Activated CD8-positive, alpha-beta memory T cell treated with anti-CD3 and anti-CD28 coated beads for 1 hour (primary cell): ENCODE measurements at places on chromosomes 7 and 10.
A peak's percentile ranks its signal among the peaks of the same experiment; 100 is the strongest.

DNA sequence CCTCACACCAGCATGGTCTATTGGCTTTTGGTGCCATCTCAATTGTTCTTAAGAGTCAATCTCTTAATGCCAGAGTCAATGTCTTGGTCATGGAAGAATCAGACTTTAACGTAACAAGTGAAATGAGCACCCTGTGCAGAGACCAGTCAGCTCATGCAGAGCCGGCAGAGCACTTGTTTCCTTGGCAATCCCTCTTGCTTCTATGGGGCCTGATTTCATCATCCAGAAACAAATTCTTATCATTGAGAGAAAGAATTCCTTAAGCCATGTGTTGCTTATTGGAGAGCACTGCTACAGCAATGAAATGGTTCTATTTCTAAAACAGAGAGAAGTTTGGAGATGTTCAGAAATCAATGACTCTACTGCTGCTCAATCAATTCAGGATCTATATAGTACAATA is 212.8 kb downstream of the IPMK start:
- DNase-seq = no peak

- no peak for DNase-seq
Measured at GRCh38 chr10:96890172-96890513, 58.0 kb downstream of the LCOR start.

DNA sequence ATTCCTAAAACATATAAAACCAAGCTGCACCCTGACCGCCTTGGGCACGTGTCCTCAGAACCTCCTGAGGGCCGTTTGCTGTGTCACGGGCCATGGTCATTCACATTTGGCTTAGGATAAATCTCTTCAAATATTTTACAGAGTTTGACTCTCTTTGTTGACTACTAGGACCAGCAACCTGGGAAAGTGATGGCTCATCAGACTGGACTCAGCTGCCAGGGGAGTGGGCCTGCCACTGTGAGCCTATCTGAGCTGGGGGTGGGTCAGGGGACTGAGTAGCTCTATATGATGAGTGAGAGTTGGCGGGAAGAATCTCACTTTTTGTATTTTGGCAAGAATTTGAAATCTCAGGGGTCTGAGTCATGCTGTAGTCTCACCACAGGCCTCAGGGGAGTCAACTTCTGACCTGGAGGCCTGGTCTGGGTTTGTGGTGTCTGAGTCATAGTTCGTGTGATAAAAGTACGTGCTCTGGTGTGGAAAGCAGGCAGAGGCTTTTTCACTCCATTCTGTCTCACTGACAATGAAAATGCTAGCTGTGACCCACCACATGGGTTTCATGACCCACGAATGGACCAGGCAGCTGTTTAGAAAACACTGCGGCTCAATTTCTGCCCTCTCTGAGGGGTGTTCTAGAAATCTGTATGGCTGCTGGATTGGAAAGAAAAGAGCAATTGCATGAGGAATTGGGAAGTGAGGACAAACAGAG is 4.2 kb upstream of the UPP1 start:
- peak; percentile 39 for DNase-seq

GRCh38 chr7:150322114-150322832 is 882 bp upstream of the LRRC61 start:
- DNase-seq = peak; percentile 27

GRCh38 chr7:577741-578370 is 58.2 kb upstream of the PDGFA start:
- no peak for DNase-seq

DNA sequence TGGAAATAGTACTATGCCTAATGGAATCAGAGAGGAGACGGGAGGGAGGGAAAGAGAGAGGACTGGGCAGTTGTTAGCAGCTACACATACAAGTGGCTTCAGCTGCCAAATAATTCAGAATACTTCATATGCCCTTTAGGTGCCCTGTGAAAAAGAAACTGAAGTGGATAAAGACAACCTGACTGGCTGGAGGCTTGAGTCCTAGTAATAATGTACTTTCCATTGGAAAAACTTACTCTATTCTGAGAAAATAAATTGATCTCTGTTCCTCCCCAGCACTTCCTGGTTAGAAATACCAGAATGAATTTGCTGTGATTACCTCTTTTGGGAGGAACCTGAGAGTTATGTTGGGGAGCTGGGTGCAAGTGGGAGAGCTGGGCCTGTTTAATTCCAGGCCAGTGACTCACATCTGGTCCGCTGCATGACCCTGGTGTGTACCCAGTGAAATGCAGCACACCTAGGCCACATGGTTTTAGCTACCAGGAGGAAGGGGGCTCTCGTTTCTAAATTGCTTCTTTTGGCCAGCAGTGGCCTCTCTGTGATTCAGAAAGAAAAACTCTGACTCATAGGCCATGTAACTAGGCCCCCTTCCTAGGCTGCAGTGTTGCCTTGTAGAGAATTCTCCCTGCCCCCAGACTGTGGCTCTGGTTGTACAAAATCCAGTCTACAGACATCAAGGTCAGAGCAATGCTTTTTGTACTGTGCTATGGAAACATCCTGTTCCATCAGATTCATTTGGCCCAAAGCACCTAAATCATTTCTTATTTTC is 6.5 kb downstream of the AGFG2 start:
- DNase-seq = no peak

DNA sequence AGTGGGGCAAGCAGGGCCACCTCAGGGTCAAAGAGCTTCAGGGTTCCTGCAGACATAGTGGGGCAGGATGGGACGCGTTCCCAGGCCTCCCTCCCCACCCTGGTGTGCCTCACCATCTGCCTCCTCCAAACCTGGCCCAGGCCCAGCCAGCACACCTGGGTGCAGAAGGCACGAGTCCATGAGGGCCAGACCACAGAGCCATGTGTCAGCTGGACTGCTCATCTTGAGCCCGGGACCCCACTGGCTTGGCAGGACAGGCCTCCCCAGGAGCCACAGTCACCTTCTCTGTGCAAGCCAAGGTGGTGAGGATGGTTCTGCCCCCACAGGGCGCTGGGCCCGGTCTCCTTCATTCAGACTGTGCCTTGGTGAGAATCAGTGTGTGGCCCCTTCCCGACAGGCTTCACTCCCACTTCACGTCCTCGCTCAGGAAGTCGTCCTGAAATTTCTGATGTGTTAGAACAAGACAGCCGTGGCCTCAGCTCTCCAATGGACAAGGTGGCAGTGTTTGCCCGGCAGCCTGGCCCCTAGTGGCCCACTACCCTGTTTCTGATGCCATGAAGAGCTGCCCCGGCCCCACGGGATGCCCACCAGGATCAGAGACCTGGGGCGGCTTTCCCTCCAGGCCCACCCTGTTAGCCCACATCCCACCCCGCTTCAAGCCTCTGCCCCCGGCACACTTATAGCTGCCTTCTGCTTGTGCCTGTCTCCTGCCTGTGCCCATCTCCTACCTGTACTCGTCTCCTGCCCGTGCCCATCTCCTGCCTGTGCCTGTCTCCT is 59.6 kb upstream of the EBF3 start:
- no peak for DNase-seq

DNA sequence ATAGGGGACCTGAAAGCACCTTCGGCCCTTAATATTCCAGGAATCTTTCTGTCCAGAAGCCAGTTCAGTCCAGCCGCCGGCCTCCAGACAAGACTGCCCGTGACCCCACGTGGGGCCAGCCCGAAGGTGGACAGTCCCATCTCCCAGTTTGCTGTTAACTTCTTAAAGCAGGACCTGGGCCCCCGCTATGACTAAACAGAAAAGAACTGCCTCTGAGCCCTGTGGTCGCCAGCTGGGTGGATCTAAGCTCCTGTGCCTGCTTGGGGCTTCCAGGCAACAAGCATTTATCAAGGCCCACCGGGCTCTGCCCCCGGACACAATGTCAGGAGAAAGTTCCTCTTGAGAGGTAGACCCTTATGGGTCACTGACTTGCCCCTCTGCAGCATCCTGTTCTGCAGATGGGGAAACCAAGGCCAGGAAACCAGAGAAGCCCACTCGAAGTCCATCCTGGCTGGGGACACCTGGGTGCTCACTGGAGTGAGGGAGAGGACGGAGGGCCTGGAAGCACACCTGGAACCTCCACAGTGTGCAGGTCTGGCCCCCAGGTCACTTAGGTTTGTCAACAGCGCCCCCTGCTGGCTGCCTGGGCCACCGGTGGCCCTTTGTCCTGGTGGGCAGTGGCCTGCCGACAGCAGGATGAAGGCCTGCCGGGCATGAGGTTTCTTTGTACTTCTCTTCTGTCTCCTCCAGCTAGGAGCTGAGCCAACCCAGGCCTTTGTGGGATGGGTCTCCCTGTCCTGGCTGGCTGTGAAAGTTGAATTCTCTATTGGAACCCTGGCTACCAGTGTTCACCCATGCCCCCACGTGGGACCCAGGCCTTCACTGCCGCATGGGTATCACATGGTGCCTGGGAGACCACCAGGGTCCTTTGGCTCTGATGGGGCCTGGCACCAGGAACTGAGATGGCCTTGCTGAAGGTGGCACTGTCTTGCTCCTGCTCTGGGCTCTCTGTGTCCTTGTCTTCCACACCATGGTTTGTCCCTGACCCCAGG is 128.0 kb downstream of the ZMIZ1 start:
- DNase-seq = peak; percentile 67

- no peak for DNase-seq
Measured at GRCh38 chr7:80236681-80237080, 102.0 kb downstream of the GNAI1 start.

GRCh38 chr10:90420637-90421318 is 437.1 kb downstream of the HTR7 start:
- no peak for DNase-seq

GRCh38 chr7:88363249-88363648 is 56.6 kb upstream of the STEAP4 start:
- no peak for DNase-seq

- DNase-seq = no peak
Measured at GRCh38 chr7:135074531-135074930, 73.3 kb upstream of the TMEM140 start.

- no peak for DNase-seq
Measured at GRCh38 chr10:4784667-4785333, 41.2 kb upstream of the AKR1E2 start.

DNA sequence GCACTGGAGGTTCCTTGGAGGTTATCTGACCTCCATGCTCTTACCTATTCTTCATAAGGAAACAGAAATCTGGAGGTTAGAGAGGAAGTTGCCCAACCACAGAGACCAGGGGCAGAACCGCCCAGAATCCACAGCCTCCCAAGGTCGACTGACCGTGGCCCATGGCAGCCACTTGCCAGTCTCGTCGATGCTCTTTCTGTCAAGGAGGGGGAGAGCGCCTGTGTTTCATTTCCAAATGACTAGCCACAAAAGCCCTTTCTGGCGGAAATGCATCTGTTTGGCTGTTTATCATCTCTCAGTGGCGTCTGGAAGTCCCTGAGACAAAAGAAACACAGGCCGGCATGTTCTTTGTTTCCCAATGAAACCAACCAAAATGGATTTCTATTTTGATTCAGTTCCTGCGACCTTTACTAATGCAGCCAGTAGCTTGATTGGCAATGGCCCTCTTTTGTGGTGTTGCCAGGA is 2.9 kb downstream of the RAMP3 start:
- DNase-seq = no peak

- DNase-seq = no peak
Measured at GRCh38 chr7:9250876-9251275, 817.5 kb downstream of the NXPH1 start.

GRCh38 chr10:25245165-25245564 is 70.4 kb downstream of the GPR158 start:
- no peak for DNase-seq
